Left kidney (tissue), 8 donors: ENCODE measurements at places on chromosomes 7 and 10.

- no peak for DNase-seq
These were observed 25.5 kb downstream of the C1GALT1 start for GRCh38 chr7:7207876-7208275.

DNA sequence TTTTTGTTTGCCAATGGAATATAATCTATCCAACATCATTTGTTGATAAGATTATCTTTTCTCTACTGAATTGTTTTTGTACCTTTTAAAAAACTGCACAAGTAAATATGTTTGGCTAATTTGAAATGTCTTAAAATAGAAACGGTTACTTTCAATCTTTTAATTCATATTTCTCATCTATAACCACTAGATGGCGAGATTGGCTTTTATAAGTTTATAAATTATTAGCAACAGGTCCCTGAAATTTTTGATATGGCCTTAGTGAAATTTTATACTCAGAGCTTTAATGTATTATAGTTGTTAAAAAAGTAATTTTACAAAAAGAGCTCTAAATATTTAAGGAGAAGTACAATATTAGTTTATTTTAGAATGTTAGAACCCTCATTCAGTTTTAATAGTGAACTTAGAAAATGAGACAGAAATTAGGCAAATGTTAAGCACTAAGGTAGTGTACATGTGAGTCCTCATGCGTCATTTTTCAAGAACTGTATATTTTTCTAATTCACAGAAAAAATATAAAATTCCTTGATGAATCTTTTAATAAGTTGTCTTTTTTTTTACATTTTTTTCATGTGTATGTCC is 592.5 kb downstream of the ARL4A start:
- DNase-seq, result no peak

DNA sequence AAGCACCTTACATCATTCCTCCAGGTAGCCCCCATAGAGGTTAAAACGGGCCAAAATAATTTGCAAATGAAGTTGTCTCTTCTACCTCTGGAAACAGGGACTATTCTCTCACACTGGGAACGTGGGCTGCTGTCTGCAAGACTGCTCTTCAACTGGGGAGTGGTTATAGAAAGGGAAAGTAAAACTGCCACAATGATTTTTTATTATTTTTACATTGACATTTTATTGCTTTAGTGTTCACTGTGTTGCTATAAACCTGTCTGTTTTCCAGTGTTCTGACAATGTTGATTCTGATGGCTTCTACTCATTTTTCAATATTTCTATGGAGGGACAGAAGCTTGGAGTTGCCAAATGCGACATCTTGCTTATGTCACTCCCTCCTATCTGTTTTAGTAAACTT is 115.1 kb upstream of the ANTXRL start:
- DNase-seq, result no peak

DNA sequence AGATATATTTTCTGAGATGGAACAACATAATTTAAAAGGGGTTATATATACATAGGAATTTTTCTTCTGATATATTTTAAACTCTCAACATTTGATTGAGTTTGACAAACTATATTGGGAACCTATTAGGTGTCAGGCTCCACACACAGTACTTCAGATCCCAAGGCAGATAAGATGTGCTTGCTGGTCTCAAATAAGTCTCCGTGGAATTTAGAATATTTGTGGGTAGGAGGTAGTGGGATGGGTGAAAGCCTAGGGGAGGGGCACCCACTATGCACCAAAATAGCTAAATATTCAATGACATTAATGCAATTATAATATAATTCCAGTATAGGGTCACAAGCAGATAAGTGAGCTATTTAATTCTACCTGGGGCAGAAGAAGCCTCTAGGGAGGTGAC is 81.5 kb downstream of the ARL4A start:
- no peak for DNase-seq

DNA sequence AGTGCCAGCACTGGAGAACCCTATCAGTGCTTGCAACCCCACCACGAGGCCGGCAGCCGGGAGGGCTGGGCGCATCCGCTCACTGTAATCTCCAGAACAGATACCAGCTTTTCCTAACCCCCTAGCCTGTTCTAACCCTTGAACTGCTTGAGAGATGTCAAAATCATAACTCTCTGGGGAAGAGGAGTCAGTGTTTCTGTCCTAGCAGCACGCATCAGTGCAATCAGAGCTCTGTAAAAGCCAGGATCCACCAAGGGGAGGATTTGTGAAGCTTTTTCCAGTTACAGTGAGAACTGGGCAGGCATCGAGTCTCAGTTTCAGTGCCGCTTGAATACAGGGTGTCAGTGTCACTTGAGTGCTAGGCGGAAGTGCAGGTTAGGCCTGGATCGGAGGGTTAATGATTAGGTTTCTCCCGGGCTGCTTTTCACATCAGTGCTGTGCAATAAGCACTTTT is 104.5 kb upstream of the INSYN2A start:
- peak; percentile 60 for DNase-seq

- no peak for DNase-seq
These were observed 10.6 kb upstream of the PWWP2B start for GRCh38 chr10:132386419-132386831.

DNA sequence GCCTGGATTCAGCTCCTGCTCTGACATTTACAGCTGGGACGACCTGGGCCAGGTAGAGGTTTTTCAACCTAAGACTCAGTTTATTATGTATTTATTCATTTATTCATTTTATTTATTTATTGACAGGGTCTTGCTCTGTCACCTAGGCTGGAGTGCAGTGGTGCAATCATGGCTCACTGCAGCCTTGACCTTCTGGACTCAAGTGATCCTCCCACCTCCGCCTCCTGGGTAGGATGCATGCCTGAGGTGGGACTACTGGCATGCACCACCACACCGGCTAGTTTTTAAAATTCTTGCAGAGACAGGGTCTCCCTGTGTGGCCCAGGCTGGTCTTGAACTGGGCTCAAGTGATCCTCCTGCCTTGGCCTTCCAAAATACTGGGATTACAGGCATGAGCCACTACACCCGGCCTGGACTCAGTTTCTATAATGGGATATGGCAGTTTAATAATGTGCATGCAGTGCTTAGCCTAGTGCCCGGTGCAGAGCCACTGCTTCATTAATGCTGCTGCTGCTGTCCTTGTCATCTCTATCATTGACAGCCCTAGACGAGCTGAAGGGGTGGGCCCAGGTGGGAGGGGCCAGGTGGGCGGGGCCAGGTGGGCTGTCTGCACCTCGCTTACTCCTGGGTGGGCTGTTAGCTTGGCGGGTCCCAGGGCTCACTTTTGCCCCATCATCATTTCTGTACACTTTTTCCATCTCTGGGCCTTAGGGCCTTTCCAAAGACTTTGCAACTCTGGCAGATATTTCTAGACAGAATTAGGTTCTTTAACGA is 92.6 kb downstream of the LHPP start:
- DNase-seq, result no peak

DNA sequence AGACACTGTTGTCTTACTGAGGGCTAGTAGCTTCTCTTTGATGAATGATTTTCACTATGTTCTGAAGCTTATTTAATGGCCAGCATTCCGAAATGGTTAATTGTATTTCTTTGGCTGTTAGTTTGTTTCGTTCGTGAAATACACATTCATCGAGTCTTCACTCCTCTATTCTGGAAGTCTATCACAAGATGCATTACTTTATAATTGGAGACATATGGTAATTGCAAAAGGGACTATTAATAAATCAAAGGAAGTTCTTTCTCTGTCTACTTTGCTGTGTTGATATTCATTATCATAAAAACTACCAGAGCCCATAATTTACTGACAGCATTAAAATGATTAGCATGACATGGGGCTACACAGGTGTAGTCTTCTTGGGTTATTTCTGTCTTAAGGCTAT is 133.8 kb upstream of the IGFBP3 start:
- DNase-seq, result no peak

GRCh38 chr10:71771821-71772617 is 1.3 kb downstream of the VSIR start:
- no peak for DNase-seq

- DNase-seq, result peak; percentile 14
These were observed 142.3 kb downstream of the VPS50 start for GRCh38 chr7:93374345-93374940.

GRCh38 chr10:65341323-65341925 is 1584.4 kb upstream of the LRRTM3 start:
- DNase-seq, result no peak
